ENCODE measurements at places on chromosomes 5 and 9.

- DNase-seq, result no peak
Observed at GRCh38 chr5:156892864-156893263, 42.8 kb downstream of the PPP1R2B start.

DNA sequence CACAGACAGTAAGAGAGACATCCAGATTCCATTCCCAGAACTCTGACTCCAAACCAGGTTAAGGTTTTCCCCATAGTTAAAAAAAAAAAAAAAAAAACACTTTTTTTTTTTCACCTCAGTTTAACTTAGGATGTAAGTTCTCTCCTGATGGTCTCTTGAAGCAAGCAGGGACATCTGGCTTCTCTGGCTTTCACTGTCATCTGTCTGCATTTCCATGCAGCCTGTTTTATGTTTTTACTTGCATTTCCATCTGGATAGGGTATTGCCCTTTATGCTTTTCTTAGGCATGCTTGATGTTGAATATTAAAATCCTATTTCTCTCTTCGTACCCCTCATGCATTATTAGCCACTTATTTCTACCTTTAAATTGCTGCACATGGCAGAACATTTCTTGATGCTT, 135.3 kb upstream of the WWC1 start:
- DNase-seq, result no peak

DNA sequence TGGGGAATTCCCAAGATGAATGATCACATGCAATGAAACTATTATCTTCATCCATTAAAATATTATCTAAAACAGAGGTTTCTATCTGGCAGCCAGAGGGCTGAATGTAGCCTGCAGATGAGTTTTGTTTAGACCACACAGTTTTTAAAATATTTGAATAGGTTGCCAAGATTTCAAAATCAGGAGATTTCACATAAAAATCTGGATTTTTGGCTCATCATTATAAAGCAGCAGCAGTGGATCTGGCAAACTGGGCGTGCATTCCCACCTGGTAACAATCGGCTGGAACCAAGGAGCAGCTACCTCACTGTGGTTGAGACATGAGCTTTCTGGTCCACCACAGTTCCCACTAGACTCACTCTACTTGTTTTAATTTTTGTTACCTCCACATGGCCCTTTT, 155.1 kb downstream of the BNC2 start:
- no peak for DNase-seq

GRCh38 chr5:90921418-90921973, 362.9 kb downstream of the ADGRV1 start:
- DNase-seq, result no peak

GRCh38 chr9:69873401-69873950, 52.9 kb downstream of the CFAP95 start:
- no peak for DNase-seq

DNA sequence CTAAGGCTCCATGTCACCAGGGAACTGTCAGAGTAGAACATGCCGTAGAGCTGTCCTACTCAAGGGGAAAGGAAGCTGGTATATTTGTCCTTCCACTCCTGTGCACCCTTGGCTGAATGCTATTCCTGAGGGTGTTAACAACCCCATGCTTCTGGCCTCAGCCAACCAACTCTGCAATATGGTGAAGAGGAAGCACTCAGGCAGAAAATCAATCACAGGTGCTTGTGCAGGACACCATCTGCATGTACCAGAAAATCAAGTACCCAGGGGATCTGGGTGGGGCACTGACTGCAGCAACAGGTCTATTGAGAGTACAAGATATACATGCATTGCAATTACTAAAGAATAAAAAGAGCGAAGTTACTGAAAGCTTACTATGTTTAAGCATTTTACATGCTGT, 51.4 kb upstream of the NEK6 start:
- no peak for DNase-seq
